ENCODE measurements at places on chromosomes 1 and 21. TPM values are rescaled to one million over a fixed set of nuclear protein-coding genes. Genes with fewer than 3 reads are reported as not detected.

The E2F2 gene
- total RNA-seq = 93.4 TPM

The SLC30A2 gene
- total RNA-seq = not detected

The ZFYVE9 gene
- total RNA-seq = 0.30 TPM

The OR2L2 gene
- 0.10 TPM for total RNA-seq

The RAVER2 gene
- 1.8 TPM for total RNA-seq

The TEDDM1 gene
- total RNA-seq = not detected

The F3 gene
- total RNA-seq = 0.18 TPM

The NBPF6 gene
- not detected for total RNA-seq

The C1orf87 gene
- not detected for total RNA-seq
